ENCODE measurements at places on chromosomes 13 and 19.

DNA sequence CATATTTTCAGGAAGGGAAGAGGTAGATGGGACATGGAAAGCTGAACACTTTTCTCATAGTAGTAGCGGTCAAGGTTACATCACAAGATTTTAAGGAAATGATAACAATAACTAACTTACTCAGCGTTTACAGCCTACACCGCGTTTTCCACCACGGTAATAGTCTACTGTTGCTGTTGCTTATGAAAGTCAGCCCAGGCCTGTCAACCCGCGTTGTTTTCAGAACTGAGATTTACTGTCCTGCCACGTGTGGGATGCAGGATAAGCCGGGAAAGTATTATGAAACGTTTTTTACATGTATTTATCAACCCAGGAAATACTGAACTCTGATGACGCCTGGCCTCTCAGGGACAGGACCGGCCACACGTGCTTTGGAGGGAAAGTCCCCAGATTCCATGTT is 36.0 kb upstream of the LAMP1 start:
- DNase-seq: no peak

GRCh38 chr19:28553764-28554163 is 659.2 kb downstream of the UQCRFS1 start:
- DNase-seq: no peak

DNA sequence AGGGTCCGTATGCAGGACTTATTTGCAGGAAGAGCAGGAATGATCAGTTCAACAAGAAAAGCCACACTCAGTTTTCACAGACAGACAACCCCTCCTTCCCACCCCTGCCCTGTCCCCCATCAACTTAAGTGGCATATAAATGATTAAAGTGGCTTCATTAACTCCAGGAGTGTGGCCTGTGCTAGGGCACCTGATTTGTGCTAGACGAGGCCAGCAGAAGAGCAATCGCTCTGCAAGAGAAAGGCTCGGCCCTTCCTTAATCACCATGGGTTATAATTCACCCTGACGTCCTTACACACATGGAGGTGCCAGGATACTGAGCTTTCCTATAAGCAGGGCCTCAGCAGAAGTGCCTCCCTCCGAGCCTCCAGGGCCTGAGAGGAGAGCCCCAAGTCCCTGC is 14.6 kb downstream of the C19orf12 start:
- DNase-seq: no peak

DNA sequence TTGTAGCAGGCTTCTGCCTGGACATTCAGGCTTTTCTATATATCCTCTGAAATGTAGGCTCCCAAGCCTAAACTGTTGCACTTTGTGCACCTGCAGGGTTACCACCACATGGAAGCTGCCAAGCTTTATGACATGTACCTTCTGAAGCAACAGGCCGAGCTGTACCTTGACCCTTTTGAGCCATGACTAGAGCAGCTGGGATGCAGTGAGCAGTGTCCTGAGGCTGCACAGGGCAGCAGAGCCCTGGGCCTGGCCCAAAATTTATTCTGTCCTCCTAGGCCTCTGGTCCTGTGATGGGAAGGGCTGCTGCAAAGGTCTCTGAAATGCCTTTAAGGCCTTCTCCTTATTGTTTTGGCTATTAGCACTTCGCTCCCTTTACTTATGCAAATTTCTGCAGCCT is 23.5 kb upstream of the CD177 start:
- DNase-seq: no peak

GRCh38 chr13:66657165-66657881 is 572.8 kb downstream of the PCDH9 start:
- DNase-seq: peak; percentile 80

DNA sequence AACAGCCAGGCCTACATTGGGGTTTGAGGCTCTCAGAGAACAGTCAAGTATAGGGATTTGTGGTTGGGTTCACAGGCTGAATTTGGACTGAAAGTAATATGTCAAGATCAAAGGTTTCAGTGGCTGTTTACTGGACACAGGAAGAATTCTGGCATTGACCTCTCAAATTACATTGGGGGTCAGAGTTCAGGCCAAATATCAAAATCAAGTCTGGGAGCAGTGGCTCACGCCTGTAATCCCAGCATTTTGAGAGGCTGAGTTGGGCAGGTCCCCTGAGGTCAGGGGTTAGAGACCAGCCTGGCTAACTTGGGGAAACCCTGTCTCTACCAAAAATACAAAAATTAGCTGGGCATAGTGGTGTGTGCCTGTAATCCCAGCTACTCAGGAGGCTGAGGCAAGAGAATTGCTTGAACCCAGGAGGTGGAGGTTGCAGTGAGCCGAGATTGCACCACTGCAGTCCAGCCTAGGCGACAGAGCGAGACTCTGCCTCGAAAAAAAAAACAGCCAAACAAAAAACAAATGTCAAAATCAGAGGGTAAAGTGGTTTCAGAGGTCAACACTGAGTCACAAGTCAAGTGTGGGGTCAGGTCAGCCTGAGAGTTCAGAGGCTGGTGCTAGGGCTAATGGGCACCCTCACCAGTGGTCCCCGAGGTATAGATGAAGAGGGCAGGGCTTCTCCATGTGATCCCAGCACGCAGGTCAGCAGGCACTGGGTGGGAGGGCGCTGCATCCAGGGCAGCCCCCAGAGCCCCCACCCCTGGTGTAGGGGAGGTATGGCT is 1.5 kb downstream of the SLC27A5 start:
- DNase-seq: no peak

DNA sequence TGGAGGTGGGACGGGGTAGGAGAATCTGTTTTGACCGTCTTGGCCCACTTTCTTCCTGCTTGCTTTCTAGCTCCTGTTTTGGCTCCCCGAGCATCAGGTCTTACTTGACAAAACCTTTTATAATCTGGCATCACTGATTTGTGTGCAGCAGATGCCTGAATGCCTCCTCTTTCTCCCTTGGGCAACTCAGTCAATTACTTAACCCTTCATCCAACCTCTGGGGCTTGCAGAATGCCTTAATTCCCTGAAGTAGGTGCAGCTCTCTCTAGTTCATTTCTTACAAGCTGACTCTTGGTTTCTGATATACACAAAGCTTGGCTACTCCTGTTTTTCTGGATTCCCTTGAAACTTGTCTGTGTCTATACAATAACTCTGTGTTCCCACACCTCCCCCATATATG is 5.7 kb upstream of the NUP58 start:
- no peak for DNase-seq

GRCh38 chr13:77979721-77980385 is 61.2 kb upstream of the EDNRB start:
- DNase-seq: no peak

GRCh38 chr19:30543243-30543945 is 171.2 kb downstream of the ZNF536 start:
- DNase-seq: no peak

- no peak for DNase-seq
Observed at GRCh38 chr13:102089177-102089576, 312.7 kb downstream of the FGF14 start.

DNA sequence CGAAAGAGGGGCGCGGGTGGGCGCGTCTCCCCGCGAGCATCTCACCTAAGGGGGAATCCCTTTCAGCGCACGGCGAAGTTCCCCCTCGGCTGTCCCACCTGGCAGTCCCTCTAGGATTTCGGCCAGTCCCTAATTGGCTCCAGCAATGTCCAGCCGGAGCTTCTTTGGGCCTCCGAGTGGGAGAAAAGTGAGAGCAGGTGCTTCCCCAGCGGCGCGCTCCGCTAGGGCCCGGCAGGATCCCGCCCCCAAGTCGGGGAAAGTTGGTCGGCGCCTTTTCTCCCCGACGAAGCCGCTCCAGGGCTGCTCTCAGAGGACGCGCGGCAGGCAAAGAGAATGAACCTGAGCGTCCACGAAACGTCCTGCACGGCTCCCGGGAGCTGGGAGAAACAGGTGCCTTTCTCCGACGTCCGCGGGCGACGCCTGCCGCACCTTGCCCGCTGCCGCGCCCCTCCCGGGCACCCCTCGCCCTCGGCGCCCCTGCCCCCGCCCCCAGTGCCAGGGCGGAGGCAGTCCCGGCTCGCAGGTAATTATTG is 366 bp upstream of the KL start:
- DNase-seq: no peak

- DNase-seq: no peak
Observed at GRCh38 chr19:8609279-8610040, 1.1 kb downstream of the ADAMTS10 start.

DNA sequence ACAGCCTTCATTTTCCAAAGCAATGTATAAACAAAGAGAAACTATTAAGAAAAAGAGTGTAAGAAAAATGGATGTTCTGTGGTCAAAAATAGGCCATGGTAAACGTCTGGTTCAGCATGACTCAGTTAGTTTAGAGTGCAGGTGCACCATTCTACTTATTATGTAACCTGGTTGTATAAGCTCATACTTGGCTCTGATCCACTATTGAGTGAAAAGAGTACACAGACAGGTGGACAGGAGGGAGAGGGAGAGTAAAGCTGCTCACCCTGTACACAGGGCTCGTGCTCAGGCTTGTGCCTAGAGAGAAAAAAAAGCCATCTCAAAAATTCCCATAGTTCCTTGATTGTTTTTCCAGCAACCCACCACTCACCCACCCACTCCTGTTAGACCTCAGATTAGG is 85.8 kb upstream of the ZNF91 start:
- DNase-seq: no peak

- no peak for DNase-seq
Observed at GRCh38 chr13:50618206-50618605, 225.3 kb downstream of the DLEU7 start.

DNA sequence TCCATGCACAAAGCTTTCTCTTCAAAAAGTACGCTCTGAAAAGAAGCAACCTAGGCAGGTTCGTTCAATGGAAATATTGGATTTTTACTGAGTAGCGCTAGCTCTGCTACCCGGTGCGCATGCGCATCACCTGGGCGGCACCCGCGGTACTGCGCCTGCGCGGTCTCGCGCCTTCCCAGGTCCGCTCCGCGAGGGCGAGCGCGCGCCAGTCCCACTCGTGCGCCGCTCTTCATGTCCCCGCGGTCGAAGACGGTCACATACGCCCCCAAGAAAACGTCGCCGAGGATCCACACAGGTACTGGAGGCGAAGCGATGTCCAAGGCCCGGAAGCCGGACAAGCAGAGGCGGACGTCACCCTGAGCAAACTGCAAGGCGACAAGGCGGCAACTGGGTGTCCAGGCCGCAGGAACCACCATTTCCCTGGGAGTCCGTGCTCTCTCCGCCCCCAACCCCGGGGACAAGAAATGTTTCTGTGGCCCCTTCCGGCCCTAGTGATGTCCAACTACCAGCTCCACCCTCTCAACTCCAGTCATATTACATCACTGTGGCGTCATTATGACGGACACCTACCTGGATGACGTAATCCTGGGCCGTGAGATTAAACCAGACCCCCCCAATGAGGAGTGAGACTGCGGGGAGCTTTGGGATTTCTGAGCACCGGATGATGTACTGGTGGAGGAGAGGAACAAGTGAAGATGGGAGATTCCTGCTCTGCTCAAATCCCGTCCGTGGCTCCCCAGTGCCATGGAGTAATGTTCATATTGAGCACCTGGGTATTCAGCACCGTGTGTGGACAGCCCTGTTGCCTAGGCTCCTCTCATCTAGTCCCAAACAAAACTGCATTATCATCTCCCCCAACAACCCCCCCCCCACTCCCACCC is 4.8 kb upstream of the KCNC3 start:
- no peak for DNase-seq

GRCh38 chr19:14023404-14024235 is 4.3 kb upstream of the RLN3 start:
- no peak for DNase-seq

DNA sequence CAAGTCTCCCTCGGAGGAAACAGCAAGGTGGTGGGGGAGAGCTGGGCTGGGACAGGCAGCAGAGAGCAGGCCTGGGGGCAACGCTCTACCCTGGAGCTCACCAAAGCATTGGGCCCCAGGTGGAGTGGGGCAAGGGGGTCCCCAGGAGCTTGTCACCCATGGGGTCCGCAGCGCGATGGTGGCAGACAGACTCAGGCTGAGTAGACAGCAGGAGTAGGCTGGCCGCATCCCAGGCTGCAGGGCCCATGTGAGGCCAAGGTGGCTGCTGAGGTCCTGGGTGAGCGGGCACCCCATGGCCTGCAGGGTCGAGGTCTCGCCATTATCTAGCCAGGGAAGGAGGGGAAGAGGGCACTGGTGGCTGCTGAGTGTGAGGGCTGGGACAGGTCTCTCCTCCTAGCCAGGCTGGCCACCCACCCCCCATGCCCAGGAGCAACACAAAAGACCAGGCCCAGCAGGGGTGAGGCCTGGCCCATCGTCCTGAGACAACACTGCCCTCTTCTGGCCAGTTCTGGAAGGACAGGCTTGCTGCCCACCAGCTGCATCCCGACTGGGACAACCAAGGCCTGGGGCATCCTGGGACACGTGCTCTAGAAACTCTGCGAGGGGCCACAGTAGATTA is 33.1 kb downstream of the CEBPG start:
- DNase-seq: no peak

GRCh38 chr19:2236064-2236313 is 140 bp downstream of the PLEKHJ1 start:
- DNase-seq: no peak

DNA sequence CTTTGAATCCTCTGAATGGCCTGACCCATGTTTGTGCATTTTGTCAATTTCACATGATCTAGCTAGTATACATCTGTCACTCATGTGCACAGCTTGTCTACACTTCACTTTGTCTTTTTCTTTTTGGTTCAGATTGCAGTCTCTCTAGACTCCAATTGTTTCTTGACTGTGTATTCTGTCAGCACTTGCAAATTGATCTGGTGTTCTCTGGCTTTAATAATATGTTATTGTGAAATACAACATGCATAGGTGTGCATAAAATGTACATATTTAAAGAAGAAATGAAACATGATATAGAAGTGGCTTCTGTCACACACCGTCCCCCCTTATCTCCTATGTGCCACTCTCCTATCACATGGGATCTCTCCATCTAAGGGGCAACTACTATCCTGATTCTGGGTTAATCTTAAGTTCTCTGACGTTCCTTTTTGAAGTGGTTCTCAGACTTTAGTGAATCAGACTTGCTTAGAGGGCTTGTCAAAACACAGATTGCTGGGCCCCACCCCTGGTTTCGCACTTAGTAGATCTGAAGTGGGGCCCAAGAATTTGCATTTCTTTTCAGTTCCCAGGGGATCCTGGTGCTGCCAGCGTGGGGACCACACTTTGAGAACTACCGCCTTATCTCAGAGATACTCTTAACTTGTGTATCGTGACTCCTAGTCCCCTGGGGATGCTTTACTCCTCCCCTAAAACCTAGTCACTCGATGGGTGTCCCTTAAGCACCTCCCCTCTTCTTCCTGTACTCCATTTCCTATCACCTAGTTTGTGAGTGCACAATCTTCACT is 5.8 kb downstream of the KRTDAP start:
- DNase-seq: no peak

GRCh38 chr13:28582892-28583240 is 76.1 kb upstream of the POMP start:
- DNase-seq: no peak

DNA sequence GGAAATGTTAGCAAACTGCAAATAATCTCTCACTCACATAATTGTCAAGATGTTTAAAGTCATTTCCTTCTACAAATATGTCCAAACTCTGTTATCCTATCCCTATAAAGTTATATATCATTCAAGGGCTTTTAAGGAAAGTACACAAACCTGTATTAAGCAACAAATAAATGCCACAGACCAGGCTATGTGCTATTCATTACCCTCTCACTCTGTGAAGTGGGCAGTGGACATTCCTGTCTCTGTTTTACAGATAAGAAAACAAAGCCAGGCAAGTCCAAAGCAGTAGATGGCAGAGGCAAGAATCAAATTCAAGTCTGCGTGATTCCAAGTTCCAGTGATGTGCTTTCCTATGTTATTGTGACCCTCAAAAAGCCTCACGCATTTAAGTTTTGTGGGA is 140.6 kb downstream of the LHFPL6 start:
- no peak for DNase-seq

GRCh38 chr13:100338275-100338674 is 249.4 kb downstream of the PCCA start:
- no peak for DNase-seq

GRCh38 chr13:94303644-94304174 is 175.8 kb downstream of the DCT start:
- no peak for DNase-seq

GRCh38 chr13:35165205-35165604 is 223.1 kb downstream of the NBEA start:
- DNase-seq: no peak
